ENCODE measurements at places on chromosomes 13 and 19.
A peak's percentile ranks its signal among the peaks of the same experiment; 100 is the strongest.

DNA sequence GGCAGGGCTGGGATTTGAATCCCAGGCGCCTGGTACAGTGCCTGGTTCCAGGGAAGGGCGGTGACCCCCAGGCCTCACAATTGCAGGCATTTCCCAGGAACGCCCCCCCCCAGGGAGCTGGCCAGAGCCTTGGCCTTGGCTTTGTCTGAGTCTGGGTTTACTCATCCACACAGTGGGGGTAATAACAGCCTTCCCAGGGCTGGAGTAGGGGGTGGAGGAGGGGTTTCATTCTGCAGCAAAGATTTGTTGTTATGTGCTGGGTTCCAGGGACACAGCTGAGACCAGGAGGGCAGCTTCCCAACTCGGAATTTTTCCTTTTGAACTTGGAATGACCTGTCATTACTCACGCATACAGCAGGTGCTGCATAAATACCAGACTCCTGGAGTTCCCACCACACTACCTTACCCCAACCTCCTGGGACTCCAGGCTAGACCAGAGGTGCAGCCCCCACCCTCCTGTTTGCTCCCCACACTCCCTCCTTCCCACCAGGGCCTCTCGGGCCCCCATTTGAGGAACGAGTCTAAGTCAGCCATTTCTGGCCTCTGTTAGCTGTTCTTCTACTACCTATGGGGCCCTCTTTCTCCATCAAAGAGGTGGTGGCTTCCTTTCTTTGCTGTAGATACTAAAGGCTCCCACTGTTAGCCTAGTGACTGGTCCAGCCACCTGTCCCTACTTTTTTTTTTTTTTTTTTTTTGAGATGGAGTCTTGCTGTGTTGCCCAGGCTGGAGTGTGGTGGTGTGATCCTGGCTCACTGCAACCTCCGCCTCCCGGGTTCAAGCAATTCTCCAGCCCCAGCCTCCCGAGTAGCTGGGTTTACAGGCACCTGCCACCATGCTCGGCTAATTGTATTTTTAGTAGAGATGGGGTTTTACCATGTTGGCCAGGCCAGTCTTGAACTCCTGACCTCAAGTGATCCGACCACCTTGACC lies 1.6 kb upstream of the ADAMTS10 start:
- DNase-seq, result peak; percentile 96

DNA sequence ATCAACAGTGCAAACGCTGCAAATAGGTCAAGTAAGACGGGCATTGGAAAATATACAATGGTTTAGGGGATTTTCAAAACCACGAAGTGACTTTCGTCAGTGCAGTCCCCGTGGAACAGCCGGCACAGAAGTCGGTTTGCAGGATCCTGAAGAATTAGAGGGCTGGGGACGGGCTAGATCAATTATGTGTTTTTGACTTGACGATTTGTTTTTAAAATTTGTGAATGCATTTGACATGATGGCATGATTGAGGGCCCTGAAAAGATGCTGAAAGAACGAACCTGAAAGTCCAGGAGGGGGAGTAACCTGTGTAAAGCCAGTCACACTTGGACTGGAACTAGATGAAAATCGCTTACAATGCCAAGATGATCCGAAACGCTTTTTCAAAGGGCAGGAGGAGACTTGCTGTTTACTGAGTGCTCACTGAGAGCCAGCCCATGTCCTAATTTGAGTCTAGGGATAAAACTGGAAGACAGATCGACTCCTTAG lies 8.9 kb upstream of the DGKH start:
- DNase-seq, result no peak

DNA sequence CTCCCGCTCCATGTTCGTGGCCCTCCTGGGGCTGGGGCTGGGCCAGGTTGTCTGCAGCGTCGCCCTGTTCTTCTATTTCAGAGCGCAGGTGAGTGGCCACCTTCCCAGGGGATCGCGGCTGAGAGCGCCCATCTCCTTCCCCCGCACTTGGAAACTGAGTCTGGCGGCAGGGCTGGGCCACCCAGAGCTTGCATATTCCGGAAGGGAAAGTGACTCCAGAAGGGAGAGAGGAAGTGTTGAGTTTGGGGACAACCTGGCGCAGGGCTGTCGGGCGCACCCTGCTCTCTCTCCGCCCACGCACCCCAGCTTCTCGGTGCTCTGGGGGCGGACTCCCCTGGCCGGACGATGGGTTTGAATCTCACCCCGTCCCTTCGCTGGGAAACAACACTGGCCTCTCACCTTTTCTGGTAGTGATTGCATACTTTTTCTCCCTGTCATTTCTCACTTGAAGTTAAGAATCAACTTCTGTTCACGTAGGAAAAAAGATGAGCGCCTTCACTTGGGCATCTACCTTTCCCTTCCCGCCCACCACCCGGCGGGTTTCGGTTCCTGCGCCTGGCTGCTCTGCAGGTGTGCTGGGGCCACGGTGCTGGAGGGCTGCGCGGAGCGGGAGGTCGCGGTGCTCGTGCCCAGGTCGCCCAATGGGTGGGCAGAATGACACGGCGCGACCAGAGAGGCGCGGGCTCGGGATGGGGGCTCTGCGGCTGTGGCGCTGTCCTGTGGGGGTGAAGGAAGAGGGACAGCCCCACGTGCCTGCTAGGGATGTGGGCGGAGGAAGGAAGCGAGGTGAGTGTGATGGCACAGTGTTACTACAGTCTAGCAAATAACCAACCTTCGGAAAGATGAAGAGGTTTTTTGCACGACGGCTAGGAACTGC lies 721 bp downstream of the TNFSF11 start:
- DNase-seq, result no peak

DNA sequence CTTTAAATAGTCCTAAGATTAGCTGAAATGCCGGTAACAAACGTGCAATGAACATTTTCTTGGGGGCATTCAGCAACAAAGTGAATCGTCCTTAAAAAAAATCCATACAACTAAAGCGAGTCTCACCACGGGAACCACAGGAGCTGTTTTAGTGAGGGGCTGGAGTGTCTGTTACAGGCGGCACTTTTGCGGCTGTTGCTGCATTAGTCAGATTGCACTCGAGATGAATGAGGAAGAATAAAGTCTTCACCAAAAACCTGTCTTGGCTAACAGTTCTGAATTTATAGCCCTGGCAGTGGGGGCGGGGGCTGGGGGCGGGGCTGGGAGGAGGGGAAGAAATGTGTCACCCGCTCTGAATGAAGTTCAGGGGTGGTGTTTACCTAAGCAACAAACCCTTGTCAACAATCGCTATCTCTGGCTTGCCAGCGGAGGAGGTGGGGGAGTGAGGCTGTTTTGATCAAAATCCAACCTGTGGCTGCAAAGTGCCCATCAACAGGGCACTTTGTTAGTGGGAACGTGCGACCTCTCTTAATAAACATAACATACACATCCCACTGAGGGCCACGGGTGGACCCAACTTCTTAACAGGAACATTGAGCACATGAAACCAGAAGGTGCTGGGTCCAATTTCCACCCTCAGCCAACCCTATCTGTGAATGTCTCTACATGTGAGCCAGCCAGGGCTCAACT lies 44.5 kb downstream of the RFX2 start:
- DNase-seq, result peak; percentile 39

GRCh38 chr13:101036546-101036945 lies 362.0 kb upstream of the TMTC4 start:
- no peak for DNase-seq

- peak; percentile 42 for DNase-seq
These were observed 41.5 kb downstream of the NFIC start for GRCh38 chr19:3407556-3408516.

DNA sequence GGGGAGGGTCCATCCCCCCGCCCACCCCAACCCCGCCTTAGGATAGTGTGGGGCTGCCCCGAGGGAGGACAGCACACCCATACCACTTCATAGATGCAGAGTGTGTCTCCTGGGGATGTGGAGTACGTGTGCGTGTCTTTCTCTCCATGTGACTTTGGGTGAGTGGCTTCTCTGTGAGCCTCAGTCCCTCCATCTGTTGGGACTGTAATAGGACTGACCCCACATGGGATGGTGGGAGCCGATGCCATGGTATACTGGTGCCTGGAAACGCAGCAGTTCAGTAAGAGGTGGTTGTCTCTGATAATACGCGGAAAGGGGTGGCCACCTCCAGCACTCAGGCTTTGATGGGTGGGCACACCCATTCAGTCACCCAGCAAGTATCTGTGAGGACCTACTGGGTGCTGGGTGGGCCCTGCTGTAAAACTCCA lies 816 bp upstream of the PRKD2 start:
- no peak for DNase-seq

GRCh38 chr13:98741741-98742435 lies 10.6 kb downstream of the SLC15A1 start:
- DNase-seq, result no peak

- DNase-seq, result no peak
These were observed 3.7 kb downstream of the GGACT start for GRCh38 chr13:100584896-100585295.

GRCh38 chr13:46168783-46169182 lies 13.2 kb downstream of the LCP1 start:
- DNase-seq, result peak; percentile 9

DNA sequence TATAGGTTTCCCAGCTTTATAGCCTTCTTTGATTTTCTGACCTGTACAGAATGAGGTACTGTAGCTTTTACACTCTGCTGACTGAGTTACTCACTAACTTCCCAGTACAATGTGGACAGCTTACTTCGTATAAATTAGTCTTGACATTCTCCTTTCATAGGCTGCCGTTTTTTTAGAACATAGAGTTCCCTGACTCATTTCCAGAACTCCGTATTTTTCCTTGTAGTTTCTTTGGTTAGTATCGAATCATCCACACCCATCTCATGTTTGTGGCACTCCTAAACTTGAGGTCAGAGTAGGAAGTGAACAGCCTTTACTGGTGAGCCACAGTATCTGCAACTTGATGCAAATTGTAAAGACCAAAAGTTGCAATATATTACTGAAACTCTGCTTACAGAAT lies 303.9 kb downstream of the SLITRK5 start:
- DNase-seq, result no peak

GRCh38 chr13:105597573-105597972 lies 937.9 kb downstream of the EFNB2 start:
- no peak for DNase-seq

- DNase-seq, result no peak
These were observed 36.3 kb upstream of the RCBTB2 start for GRCh38 chr13:48569104-48569666.

DNA sequence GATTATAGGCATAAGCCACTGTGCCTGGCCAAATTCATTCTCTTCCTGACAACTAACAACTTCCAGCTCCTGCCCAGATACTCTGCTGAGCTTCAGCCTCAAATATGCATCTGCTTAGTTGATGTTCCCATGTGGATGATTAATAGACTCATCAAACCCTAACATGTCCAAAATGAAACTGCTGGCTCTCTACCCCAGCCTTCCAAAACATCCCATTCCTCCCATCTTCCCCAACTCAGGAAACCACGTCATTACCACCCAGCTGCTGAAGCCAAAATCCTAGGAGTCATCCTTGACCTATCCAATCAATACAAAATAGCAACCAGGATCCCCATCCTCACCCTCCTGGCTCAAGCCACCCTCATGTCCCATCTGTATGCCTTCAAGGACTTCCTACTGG lies 20.9 kb downstream of the POU2F2 start:
- DNase-seq, result peak; percentile 92

GRCh38 chr13:46179491-46179908 lies 2.5 kb downstream of the LCP1 start:
- no peak for DNase-seq

DNA sequence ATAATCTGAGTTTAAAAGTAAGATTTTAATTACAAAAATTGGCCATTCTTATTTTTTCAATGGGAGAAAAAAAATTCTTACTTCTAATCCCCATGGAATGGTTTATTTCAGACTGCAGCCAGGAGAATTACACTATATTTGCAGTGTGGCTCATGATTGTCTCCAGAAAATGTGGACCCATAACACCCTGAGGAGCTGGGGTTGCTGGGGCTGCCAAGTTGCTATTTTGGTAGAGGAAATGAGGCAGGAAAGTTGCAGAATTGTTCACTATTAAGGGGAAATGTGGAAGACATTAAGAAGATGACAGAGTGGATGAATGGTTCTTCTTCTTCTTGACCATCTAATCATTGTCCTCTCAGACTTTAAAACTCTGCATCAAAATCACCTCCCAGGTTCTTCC lies 4.6 kb upstream of the SCEL start:
- DNase-seq, result no peak

GRCh38 chr19:35908010-35908441 lies at the start of gene TYROBP:
Gene TYROBP (minus strand): TSS chr19:35908295. CDS start chr19:35908228, 67 bp downstream.
- no peak for DNase-seq

- peak; percentile 84 for DNase-seq
These were observed at the start of gene PVR for GRCh38 chr19:44643605-44644401. Gene PVR (plus strand): TSS chr19:44643910. CDS start chr19:44644097, 187 bp downstream.

GRCh38 chr19:6761053-6761676 lies 6.1 kb downstream of the SH2D3A start:
- peak; percentile 9 for DNase-seq

- no peak for DNase-seq
These were observed 1367.5 kb upstream of the PCDH9 start for GRCh38 chr13:68597641-68598040.

DNA sequence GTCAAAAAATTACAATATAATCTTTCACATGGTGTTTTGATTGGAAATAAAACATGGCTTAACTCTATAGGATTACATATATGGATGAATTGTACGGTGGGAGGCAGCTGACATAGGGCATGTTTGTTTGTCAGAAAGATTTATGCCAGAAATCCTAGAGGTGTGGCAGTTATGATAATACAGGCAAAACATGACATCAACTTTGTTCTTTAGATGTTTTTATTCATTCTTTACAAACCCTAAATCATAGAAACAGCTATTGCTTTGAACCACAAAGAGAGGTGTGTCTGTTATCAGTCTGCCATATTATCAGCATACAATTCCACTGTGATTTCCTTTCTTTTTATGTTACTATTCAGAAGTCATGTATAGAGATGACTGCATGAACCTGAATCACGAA lies 8.2 kb upstream of the CLDN10 start:
- no peak for DNase-seq

DNA sequence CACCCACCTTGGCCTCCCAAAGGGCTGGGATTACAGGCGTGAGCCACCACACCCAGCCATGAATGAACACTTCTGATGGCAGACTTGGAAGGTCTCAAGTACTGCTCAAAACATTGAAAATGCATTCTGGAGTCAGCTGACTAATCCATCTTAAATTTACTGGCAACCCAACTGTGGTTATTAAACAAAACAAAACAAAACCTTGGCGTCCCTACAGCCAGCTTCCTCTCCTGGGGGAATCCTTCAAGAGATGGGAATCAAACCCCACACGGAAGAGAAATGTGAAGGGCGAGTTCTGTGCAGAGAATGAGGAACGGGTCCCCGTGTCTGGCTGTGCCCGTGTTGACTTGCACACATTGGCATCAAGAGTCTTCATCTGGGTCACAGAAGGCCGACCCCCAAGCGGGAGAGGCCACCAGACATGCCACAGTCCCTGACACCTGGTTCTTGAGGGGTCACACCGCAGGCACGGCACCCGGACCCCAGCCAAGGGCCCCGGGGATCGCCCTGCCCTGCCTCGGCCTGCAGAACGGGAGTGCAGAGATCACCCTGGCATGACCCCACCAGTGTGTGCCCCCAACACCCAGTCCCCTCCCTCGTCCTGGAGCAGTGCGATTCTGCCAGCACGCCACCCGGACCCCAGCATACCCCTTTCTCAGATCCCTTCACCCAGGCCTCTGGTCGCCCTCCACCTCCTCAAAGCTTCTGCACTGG lies 3.2 kb downstream of the MAP2K2 start:
- peak; percentile 75 for DNase-seq

- no peak for DNase-seq
These were observed 773.8 kb upstream of the GPC6 start for GRCh38 chr13:92452840-92453239.
